ENCODE measurements at places on chromosomes 6 and 20.
A peak's percentile ranks its signal among the peaks of the same experiment; 100 is the strongest.

- no peak for DNase-seq
Observed at GRCh38 chr6:82693094-82693493, 329.5 kb downstream of the TPBG start.

DNA sequence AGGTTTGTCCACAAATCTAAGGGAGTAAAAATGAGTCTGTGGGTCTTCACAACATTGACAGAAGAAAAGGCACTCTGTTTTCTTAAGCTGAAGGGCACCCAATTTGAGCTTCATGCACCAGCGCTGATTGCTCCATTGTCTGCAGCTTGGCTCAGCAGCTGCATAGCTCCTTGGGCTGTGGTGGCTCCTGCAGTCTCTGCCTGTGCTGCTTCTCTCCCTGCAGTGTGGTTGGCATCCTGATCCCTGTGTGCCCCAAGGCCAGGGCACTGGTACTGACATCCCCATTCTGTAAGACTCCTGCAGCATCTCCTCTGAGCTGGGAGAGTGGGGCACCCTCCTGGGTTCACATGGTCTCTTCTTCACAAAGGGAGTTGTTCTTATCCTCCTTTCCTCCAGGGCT, 83.2 kb upstream of the B3GAT2 start:
- no peak for DNase-seq

GRCh38 chr6:89508755-89509563, 76.0 kb downstream of the ANKRD6 start:
- no peak for DNase-seq

DNA sequence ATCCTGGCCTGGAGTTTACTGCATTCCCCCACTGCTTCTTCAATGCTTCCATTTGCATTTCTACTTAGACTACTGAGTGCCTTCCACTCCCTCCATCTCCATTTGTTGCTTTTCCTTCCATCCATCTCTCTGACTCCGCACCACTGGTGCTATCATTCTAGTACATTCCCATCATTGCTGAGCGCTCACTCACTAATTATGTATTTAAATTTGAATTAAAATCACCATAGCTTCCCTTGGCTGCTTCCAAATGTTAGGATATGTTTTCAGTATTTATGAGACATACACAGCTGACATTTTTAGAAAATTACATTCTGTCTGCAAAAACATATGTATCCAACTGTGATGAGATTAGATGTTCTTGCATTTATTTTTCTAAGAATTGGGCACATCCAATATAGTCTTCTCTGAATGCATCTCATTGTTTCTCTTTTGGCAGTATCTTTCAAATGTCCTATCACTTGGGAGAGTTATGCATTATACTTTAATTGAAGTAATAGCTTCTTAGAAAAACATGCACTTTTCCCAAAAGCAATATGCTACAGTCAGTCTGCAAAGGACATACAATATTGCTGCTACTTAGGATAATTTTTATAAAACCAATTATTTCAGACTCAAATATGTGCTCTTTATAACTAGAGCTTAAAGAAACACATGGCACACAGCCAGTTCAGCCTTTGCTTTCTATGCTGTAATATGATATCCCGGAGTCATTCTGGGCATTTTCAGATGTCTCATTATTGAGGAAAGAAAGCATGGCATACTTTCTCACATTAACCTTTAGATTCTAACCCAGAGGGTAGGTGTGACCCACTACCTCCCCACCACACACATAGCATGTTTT, 12.1 kb upstream of the COL21A1 start:
- DNase-seq, result no peak

- DNase-seq, result no peak
Observed at GRCh38 chr6:166966268-166966667, 9.9 kb upstream of the RNASET2 start.

GRCh38 chr20:37622728-37623127, 71.1 kb upstream of the CTNNBL1 start:
- DNase-seq, result no peak

GRCh38 chr6:69378326-69378725, 418.5 kb downstream of the LMBRD1 start:
- DNase-seq, result no peak

GRCh38 chr6:27902335-27903314, 9.6 kb downstream of the OR2B2 start:
- DNase-seq, result peak; percentile 73

DNA sequence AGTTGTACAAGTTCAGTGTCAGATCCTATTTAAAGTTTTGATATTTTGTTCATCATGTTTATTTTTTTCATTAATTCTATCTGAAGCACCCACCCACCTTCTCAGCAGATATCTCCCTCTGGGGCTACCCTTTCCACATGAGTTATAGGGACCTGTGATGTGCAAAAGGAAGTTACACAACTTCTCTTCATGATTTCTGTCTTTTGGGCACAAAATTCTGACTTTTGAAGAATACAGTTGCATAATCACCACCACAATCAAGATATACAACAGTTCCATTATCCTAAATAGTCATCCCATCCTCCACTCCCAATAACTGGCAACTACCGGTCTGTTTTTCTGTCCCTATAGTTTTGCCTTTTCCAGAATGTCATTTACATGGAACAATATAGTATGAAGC, 13.8 kb upstream of the FUCA2 start:
- no peak for DNase-seq

DNA sequence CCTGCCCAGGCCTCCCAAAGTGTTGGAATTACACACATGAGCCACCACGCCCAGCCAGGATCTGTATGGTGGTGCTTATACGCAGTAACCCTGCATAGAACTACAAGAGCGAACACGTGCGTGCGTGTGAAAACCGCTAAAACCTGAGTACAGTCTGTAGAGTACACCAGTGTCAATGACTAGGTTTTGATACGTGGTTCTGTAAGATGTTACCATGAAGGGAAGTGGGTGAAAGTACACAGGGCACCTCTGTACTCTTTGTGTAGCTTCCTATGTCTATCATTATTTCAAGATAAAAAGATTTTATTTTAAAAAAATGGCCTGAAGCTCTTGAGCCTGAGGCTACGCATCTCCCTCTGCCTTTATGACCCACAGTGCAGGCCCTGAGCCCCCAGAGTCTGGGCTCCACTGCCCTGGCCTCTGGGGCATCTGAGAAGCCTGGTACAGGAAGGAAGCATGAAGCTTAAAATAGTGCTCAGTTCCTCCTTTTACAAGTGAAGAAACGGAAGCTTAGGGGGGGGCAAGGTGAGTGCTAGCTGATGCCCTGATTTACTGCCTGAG, 21.6 kb downstream of the LY86 start:
- DNase-seq, result no peak

DNA sequence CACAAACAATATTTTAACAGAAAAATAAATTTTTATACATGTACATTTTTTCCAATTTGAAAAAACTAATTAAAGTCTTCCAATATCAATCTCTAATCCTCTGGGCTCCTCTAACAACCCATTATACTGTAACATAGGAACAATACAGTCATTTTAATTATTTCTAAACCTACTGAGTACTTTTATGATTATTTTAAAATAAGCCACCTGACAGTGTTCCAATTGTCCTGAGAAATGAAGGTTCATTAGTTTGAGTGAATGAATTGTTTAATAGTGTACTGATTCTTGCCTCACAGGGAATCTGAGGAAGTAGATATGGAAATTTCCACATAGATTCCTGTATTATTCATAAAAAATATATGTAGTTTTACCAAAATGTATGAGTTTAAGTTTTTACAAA, 123.1 kb upstream of the EYS start:
- DNase-seq, result no peak

GRCh38 chr20:19973961-19974629, 43.1 kb upstream of the NAA20 start:
- DNase-seq, result no peak

DNA sequence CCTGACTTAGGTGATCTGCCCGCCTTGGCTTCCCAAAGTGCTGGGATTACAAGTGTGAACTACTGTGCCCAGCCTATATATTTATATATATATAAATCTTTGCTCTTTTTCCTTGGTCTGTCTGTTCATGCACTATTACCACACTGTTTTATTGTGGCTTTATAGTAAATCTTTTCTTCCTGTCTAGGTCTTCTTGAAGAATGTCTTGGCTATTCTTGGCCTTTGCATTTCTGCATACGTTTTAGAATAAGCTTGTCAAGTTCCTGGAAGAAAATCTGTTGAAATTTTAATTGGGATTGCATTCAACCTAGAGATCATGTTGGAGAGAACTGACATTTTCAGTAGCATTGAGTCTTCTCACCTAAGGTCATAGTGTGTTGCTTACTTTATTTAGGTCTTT, 37.1 kb downstream of the MYO6 start:
- DNase-seq, result no peak

All from stimulated activated CD4-positive, alpha-beta T cell treated with anti-CD3 and anti-CD28 coated beads, Interleukin-1b, Interleukin-23, amount 100 ng/mL, for 1 hour (primary cell).